Activated naive CD8-positive, alpha-beta T cell treated with anti-CD3 and anti-CD28 coated beads for 36 hours (primary cell): ENCODE measurements at places on chromosomes 7 and 10. TPM values are rescaled to one million over a fixed set of nuclear protein-coding genes. Genes with fewer than 3 reads are reported as not detected.

GRCh38 chr10:103473261-103473671 is 5.8 kb downstream of the CALHM3 start:
- H3K27ac ChIP-seq, result no peak overlapping the region
- H3K4me3 ChIP-seq, result no peak overlapping the region
- no peaks in the 10 kb centered on the region for H3K27me3 ChIP-seq
- H3K36me3 ChIP-seq, result no peaks in the 10 kb centered on the region

GRCh38 chr10:3526727-3527501 is 258.1 kb downstream of the KLF6 start:
- H3K4me1 ChIP-seq, result peaks cover 1% of the 10 kb centered on the region
- no peak overlapping the region for H3K4me3 ChIP-seq
- H3K27me3 ChIP-seq, result peaks cover 19% of the 10 kb centered on the region
- no peak for DNase-seq

- H3K36me3 ChIP-seq, result no peaks in the 10 kb centered on the region
- no peak overlapping the region for H3K27ac ChIP-seq
- peak; percentile 64 for DNase-seq
- no peak overlapping the region for H3K4me3 ChIP-seq
- peaks cover 75% of the 10 kb centered on the region for H3K27me3 ChIP-seq
Observed at GRCh38 chr10:129968853-129969183, 4.7 kb upstream of the EBF3 start.

- H3K4me3 ChIP-seq, result no peak overlapping the region
- H3K27ac ChIP-seq, result no peak overlapping the region
- H3K36me3 ChIP-seq, result no peaks in the 10 kb centered on the region
- DNase-seq, result no peak
- peaks cover 7% of the 10 kb centered on the region for H3K27me3 ChIP-seq
Observed at GRCh38 chr10:96495544-96495943, 18.2 kb downstream of the TLL2 start.

DNA sequence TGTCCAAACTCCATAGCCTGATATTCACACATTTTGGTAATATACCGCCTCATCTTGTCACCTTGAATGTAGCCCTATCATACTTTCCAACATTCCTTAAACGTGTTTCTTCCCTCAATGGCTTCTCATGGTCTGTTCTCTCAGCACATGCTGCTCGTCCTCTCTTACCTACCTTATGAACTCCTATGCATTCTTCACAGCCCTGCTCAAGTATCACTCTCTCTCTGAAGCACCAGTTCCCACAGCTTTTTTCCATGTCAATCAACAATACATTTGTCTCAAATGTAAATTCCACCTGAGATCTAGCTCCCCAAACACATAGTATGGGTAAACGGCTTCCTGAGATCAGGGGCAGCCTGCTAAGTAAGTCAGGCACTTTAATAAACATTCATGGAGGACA is 85.2 kb upstream of the ZMIZ1 start:
- H3K27ac ChIP-seq, result no peak overlapping the region
- H3K27me3 ChIP-seq, result no peaks in the 10 kb centered on the region
- peaks cover 9% of the 10 kb centered on the region for H3K4me1 ChIP-seq

GRCh38 chr10:110241407-110241806 is 34.0 kb downstream of the MXI1 start:
- H3K27ac ChIP-seq, result no peak overlapping the region
- H3K36me3 ChIP-seq, result peaks cover 36% of the 10 kb centered on the region
- H3K4me3 ChIP-seq, result no peak overlapping the region
- peaks cover 27% of the 10 kb centered on the region for H3K4me1 ChIP-seq

DNA sequence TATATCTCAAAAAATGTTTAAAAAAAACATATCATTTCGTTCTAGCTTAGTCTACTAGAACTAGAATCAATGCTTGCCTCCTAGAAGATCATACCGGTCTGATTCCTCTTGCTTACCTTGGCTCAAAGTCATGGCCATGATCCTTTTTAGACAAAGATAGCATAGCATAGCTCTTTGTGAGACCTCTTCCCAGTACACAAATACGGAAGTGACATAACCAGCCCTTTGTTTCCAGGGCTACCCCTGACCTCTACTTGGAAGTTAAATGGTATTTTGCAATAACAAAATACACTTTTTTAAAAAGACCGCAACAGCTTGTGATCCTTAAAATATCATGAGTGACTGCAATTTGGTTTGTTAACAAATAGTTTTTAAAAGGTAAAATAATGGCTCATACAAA is 130.7 kb upstream of the NOBOX start:
- no peak overlapping the region for H3K27ac ChIP-seq
- H3K4me1 ChIP-seq, result peaks cover under 1% of the 10 kb centered on the region
- H3K36me3 ChIP-seq, result peaks cover 20% of the 10 kb centered on the region
- H3K27me3 ChIP-seq, result no peaks in the 10 kb centered on the region

DNA sequence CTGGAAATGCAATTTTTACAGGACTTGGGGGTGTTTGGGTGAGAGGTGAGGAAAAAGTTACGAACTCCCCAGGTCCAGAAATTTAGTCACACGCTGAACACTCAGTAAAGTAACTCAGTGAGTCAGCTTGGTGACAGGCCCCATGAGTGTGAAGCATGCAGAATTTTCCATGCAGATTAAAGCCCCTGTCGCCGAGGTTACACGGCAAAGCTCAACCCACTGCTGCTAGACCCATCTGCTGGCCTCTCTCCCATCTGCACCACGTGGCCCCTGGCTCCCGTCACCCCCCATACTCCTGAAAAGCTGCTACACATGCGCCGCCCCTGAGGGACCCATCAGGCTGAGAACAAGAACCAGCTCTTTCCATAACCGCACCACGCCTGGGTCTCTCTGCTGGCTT is 7.0 kb upstream of the MMP21 start:
- no peaks in the 10 kb centered on the region for H3K36me3 ChIP-seq
- H3K27ac ChIP-seq, result no peak overlapping the region
- H3K4me3 ChIP-seq, result no peak overlapping the region
- no peak for DNase-seq

DNA sequence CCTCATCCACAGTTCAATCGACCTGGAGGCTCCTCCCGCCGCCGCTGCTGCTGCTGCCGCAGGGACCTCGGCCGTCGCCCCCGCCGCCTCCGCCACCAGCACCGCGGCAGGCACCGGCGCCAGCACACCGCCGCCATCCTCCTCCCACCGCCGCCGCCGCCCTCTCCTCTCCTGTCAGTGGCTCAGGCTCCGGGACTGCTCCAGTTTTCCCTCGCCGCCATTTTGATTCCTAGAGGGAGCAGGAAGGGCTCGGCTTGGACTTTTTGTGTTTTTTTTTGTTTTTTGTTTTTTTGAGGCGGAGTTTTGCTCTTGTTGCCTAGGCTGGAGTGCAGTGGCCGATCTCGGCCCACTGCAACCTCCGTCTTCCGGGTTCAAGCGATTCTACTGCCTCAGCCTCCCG is 3.0 kb upstream of the MCM10 start:
- DNase-seq, result peak; percentile 27
- H3K4me1 ChIP-seq, result peaks cover 15% of the 10 kb centered on the region
- peaks cover 10% of the 10 kb centered on the region for H3K36me3 ChIP-seq
- H3K4me3 ChIP-seq, result peak overlapping the region; percentile 75
- peaks cover 8% of the 10 kb centered on the region for H3K27me3 ChIP-seq

DNA sequence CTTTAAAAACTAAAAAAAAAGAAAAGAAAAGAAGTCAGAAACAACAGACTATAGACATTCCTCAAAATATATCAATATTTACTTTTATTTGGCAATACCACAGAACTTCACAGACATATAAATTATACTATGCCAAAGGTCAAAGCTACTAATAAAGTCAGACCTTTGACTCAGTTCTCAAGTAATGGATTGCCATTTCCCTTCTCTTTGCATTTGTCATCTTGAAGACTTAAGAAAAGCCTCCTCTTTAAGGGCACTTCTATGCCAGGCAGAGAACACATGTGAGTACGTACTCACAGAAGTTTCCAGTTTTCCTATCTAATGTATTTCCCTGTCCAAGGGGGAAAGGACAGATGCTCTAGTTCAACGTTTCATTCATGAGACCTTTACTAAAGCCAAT is 37.6 kb downstream of the TNPO3 start:
- no peak overlapping the region for H3K4me3 ChIP-seq
- no peak for DNase-seq
- no peaks in the 10 kb centered on the region for H3K27me3 ChIP-seq
- peaks cover 23% of the 10 kb centered on the region for H3K36me3 ChIP-seq
- H3K4me1 ChIP-seq, result peaks cover 29% of the 10 kb centered on the region
- H3K27ac ChIP-seq, result no peak overlapping the region

DNA sequence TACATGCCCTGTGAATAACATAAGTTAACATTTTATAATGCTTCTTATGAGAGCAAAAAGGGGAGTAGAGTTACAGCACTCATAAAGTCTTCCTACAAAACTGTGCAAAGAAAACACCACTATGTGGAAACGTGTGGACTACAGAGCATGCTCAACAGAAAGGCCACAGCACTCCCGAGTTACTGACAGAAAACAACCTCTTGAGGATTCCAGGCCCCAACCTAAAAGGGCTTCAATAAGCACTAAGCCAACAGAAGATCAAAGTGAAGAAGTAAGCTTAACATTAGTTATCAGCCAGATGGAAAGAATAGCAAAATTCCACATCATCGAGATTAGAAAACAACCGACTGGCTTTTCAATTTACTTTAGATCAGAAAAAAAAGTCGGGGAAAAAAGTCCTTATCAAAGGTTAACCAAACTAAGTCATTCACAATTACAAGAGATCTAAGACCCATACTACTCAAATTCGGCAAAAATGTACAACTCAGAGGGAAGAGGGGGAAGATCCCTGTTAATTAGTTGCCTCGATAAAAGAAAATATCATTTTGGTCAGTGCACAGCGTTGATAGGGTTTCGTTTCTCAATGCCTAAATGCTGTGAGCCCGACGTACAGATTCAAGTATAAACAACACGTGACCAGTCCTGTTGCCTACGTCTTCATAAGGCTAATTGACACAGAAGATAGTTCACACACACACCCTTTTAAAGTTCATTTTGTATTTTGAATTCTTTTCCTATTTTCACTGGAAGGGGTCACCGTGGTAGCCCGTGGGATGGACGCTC is 1.4 kb downstream of the KBTBD2 start:
- peak overlapping the region; percentile 91 for H3K4me3 ChIP-seq
- H3K27ac ChIP-seq, result peak overlapping the region; percentile 97
- H3K36me3 ChIP-seq, result peaks cover 8% of the 10 kb centered on the region
- H3K4me1 ChIP-seq, result peaks cover 53% of the 10 kb centered on the region

DNA sequence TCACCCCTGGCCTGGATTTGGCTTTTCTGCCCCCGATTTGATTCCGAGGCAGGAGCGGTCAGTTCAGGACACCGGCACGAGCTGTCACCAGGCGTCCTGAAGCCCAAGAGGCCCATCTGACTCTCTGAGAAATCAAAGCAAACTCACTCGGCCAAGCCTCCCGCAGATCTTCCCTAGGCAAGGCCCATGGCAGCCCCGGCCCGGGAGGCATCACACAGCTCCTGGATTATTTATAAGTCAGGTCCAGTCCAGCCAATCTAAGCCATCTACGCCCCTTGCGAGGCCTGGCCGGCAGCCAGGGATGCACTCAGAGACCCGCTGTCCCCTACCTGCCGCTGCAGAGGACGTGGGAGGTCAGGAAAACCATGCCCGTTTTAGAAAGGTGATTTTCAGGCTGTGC is 87.3 kb upstream of the DIP2C start:
- no peak for DNase-seq
- H3K27ac ChIP-seq, result no peak overlapping the region
- H3K4me3 ChIP-seq, result no peak overlapping the region
- H3K36me3 ChIP-seq, result no peaks in the 10 kb centered on the region
- no peaks in the 10 kb centered on the region for H3K4me1 ChIP-seq

GRCh38 chr10:116178086-116178605 is 94.9 kb downstream of the GFRA1 start:
- H3K36me3 ChIP-seq, result no peaks in the 10 kb centered on the region
- no peak overlapping the region for H3K27ac ChIP-seq
- H3K4me1 ChIP-seq, result no peaks in the 10 kb centered on the region
- no peaks in the 10 kb centered on the region for H3K27me3 ChIP-seq

- no peaks in the 10 kb centered on the region for H3K4me1 ChIP-seq
- no peak overlapping the region for H3K4me3 ChIP-seq
- H3K27ac ChIP-seq, result no peak overlapping the region
Observed at GRCh38 chr10:10367264-10367663, 650.4 kb upstream of the CELF2 start.

DNA sequence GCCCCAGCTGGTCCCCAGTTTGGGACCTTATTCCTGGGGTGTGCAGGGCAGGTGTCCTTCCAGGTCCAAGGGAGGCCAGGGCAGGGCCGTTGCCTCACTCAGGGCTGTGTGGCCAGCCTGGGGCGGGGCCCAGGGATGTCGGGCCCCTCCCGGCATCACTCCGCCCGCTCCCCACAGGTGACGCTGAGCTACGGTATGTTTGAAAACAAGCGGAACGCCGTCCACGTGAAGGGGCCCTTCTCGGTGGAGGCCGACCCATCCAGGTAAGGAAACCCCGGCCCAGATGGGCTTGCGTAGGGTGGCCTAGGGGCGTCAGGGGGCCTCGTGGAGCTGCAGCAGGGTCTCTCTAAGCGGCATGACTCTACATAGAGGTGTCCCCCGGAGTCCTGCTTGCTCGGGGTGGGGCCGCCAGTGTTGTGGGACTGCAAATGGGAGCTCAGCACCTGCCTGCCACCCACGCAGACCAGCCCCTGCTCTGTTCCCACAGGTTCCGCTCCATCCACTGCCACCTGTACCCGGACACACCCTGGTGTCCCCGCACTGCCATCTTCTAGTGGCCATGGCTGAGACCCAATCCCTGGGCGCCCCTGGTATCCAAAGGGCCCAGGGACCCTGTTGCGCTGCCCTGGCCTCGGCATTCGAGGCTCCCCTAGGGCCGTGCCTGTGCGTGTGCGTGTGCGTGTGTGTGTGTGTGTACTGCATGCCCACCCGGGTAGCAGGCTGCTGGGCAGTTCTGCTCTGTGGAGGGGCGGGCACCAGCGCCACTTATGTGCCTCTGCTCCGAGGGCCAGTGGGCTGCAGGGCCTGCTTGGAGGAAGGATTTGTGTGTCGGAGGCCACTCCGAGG is 7.3 kb downstream of the LFNG start:
- no peak overlapping the region for H3K4me3 ChIP-seq
- DNase-seq, result no peak
- no peaks in the 10 kb centered on the region for H3K27me3 ChIP-seq

- H3K27ac ChIP-seq, result no peak overlapping the region
- H3K27me3 ChIP-seq, result no peaks in the 10 kb centered on the region
- no peaks in the 10 kb centered on the region for H3K4me1 ChIP-seq
- no peak for DNase-seq
Observed at GRCh38 chr7:113199841-113200240, 81.5 kb upstream of the SMIM30 start.

- H3K4me1 ChIP-seq, result peaks cover 4% of the 10 kb centered on the region
- no peaks in the 10 kb centered on the region for H3K36me3 ChIP-seq
- peak overlapping the region; percentile 34 for H3K4me3 ChIP-seq
Observed at GRCh38 chr7:82442492-82443035, 1.0 kb downstream of the CACNA2D1 start.

GRCh38 chr10:78382772-78383171 is 349.1 kb downstream of the RPS24 start:
- no peaks in the 10 kb centered on the region for H3K27me3 ChIP-seq
- no peak for DNase-seq
- H3K4me1 ChIP-seq, result no peaks in the 10 kb centered on the region
- H3K4me3 ChIP-seq, result no peak overlapping the region
- no peaks in the 10 kb centered on the region for H3K36me3 ChIP-seq
- no peak overlapping the region for H3K27ac ChIP-seq

- H3K4me3 ChIP-seq, result no peak overlapping the region
- no peak for DNase-seq
- no peak overlapping the region for H3K27ac ChIP-seq
- no peaks in the 10 kb centered on the region for H3K4me1 ChIP-seq
- H3K27me3 ChIP-seq, result no peaks in the 10 kb centered on the region
Observed at GRCh38 chr7:81669476-81670105, 100.3 kb downstream of the HGF start.

The INMT gene
- total RNA-seq, result 0.08 TPM

The MAT1A gene
- total RNA-seq, result not detected

The HPSE2 gene
- not detected for total RNA-seq

The SPDYE1 gene
- not detected for total RNA-seq

The TMEM140 gene
- 12.8 TPM for total RNA-seq

The ITGB8 gene
- total RNA-seq, result not detected

The CUBN gene
- 0.30 TPM for total RNA-seq

The RNF148 gene
- not detected for total RNA-seq

The POLR2J2 gene
- total RNA-seq, result 6.5 TPM
